ENCODE measurements at places on chromosomes 3 and 15.

DNA sequence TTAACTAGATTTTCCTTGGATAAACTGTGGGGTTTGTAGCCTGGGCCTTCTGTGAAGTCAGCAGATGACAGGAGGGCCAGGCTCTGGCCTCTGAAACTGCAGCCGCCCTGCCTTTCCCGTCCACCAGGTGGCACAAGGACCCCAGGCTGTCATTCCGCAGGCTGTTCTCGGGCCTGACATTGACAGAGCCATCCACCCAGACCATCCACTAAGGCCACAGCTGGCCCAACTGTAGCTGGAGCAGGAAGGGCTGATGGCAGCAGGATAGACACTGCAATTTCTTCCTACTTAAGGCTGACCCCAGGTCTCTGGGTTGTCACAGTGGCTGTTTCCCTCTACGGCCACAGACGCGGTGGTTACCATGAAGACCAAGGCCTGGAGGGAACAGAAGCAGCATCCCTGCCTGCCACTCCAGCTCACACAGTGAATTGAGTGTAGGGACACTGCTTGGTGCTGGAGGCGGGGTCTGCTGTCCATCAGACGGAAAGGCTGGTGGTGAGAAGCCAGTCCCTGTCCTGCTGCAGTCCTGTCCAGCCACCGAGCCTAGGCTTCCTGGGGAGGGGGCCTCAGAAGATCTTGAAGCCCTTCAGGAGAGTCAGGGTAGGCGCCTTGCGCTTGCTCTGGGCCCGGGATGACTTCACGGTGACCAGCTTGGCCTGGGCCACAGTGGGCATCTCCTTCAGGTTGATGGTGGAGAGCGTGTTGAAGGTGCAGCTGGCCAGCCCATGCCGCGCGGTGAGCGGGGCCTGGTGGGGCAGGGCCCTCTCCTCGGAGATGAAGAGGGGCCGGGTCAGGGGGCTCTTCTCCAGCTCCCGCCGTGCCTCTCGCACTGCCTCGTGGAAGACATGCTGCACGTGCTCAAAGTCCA, 9.4 kb downstream of the SLC51B start:
- peak; percentile 30 for DNase-seq

GRCh38 chr3:70829092-70829491, 516.7 kb upstream of the MDFIC2 start:
- no peak for DNase-seq

DNA sequence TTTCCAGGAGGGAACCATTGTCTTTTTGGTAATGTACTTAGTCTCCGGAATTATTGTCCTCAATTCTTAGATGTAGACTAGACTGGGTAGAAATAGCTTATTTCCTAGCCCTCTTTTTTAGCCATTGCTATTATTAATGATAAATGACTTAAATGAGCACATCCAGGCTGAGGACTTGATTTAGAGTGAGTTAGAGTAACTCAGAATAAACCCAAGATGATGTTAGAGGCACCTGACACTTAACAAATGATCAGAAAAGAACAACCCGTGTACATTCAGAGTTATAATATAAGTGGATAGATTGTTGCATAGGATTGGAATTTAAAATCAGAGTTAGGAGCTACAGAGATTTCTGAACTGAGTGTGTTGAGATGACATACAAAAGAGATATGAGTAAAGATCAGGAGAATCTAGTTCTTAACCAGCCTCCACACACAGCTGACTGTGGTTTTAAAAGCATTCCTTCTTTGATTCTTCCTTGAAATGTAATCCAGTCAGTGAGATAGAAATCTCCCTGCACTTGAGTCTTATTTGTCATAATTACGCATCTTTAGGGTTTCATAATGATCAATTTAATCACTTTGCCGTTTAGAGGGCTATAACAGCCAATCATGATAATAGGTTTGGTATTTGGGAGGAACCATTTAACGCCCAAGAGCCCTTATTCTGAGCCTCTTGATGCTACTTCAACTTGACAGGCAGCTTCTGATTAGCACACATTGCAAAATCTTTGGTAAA, 366.5 kb downstream of the GAP43 start:
- DNase-seq: no peak

DNA sequence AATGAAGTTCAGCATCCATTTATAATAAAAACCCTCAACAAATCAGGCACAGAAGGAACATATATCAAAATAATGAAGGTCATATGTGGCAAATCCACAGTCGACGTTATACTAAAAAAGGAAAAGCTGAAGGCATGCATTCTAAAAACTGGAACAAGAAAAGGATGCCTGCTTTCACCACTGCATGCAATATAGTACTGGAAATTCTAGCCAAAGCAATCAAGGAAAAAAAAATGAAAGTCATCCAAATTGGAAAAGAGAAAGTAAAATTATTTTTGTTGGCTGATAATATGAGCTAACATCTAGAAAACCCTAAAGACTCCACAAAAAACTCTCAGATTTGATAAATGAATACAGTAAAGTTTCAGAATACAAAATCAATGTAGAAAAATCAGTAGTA, 1123.2 kb downstream of the TBL1XR1 start:
- no peak for DNase-seq

GRCh38 chr3:116863270-116863770, 153.7 kb downstream of the TUSC7 start:
- DNase-seq: no peak

GRCh38 chr3:133489466-133490085, 83.9 kb upstream of the CDV3 start:
- no peak for DNase-seq

- DNase-seq: no peak
Measured at GRCh38 chr15:81491414-81492096, 117.5 kb upstream of the TMC3 start.

DNA sequence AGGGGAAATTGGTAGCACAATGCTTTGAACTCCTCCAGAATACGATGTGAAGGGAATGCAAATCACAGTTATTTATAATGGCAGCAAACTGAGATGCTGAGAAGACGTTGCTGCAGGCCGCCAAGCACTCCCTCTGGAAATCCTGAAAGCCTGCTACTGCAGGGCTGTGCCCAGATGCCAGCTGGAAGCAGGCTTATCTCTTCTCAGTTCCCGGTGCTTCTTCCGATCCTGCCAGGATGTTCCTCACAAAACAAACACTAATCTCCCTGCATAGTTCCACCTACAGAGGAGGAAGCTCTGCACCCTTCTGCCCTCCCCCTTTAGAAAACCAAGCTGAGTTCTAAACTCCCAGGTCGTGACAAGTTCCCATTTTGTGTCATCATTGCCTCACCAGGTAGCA, 201.7 kb upstream of the BCL6 start:
- DNase-seq: no peak

GRCh38 chr3:138818185-138818860, 16.4 kb downstream of the PIK3CB start:
- DNase-seq: no peak

DNA sequence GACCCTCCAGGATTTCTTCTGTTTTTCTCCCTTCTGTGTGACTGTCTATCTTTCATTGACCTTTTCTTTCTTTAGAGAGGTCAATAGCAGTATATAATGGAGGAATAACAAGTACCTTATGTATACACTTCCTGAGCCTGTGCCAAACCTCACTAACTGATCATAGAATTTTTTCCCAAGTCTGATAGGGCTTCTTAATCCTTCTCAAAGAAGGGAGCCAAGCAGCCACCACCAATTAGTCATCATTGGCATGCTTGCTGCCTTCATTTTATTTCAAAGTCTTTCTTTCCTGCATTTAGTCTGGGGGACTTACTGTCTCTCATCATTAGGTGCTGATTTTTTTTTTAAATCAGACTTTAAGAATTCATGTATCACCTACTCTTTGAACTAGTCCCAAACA, 327.0 kb downstream of the FEZF2 start:
- DNase-seq: no peak
